ENCODE measurements at places on chromosomes 12 and 14.
A peak's percentile ranks its signal among the peaks of the same experiment; 100 is the strongest.

DNA sequence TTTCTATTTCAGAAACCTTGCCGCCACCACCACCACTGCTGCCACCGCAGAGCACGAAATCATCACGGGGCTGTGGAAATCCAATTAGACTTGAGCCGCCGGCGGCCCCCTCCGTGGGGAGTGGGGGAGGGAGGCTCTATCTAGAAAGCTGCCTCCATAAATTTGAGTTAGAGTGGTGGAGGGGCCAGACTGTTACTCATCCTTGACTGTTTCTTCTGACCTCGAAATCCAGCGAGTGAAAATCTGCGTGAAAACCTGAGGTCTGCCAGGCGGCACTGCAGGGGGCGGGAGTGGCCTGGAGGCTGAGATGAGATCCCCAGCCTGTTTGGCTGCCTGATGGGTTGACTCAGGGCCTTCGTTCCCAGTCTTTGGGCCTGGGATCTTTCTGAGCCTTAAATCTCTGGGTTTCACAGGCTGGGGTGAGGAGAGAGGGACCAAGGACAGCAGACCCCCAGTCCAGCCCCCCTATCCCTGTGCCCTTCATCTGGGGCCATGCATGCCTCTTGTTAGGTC, 29.9 kb downstream of the TSPAN9 start:
- no peak for DNase-seq

DNA sequence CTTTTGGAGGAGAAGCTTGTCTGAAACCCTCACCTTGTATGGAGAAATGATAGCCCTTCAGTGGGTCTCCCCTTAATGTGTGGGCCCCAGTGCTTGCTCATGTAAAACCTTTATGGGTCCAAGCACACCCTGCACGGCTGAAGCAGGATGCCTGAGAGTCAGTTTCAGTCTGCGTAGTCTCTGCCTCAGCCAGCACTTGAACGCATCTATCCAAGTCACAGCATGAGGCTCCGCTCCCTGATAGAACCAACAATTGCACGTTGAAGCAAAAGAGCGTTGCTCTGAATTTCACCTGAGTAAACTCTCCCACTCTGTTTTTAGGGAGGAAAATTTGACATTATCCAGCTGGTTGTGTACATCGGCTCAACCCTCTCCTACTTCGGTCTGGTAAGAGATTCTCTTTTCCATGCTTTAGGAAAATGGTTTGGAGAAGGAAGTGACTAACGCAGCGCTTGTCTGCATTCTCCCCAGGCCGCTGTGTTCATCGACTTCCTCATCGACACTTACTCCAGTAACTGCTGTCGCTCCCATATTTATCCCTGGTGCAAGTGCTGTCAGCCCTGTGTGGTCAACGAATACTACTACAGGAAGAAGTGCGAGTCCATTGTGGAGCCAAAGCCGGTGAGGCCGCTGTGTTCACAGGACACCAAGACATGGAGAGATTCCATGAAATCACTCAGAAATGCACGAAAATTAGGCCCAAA, 33.0 kb upstream of the P2RX4 start:
- no peak for DNase-seq

DNA sequence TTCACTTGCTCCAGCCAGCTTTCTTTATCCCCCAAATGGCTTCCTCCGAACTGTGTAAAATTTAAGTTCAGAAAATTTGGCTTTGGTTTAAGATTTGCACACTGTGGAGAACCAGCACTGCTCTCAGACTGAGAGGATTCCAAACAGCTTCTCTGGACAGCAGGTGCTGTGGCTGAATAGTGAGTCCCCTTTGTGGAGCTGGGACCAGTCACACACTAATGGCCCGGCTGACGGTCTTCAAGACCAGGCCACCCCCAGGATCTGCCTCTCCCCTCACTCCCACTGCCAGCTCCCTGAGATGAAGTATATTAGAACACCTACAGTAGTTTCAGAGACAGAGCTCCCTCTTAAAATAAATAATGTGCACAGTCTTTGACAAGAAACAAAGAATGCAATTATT, 267.3 kb downstream of the BCAT1 start:
- DNase-seq: no peak

DNA sequence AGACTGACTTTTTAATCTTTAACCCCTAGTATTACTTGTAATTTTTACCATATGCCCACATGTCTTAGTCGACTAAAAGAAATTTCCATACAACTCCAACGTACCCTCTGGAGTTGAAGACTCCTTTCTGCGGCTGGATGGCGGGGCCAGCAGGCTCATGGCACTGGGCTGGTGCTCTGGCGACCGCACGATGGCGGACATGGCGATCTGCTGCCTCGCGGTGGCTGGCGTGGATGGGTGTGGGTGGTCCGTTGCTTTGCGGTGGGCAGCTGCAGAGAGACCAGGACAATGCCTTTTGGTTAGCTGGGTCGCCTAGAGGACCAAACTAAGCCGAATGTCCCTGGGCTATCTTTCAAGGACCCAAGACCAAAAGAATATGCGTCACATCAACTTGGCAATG, 50.2 kb downstream of the PRKAB1 start:
- no peak for DNase-seq

- peak; percentile 12 for DNase-seq
Observed at GRCh38 chr14:35879654-35880249, 53.6 kb downstream of the BRMS1L start.

DNA sequence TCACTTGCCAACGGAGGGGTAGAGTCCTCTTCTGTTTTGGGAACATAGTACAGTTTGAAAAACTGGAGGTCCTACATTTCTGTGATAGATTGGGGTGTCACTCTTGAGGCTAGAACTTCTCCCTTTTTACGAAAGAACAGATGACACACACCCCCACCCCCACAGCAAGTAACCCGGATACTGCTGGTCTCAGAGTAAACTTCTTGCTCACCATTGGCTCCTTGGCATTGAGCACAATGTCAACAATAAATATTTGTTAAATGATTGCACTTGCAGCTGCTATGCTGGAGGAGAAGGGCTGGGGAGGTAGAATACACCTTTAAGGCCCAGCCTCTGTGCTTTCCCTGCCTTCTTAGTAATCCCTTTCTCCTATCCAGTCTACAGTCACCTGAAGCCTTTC, 149.8 kb downstream of the TGFB3 start:
- DNase-seq: no peak

GRCh38 chr14:90235179-90235976, 21.0 kb upstream of the PSMC1 start:
- DNase-seq: peak; percentile 54

DNA sequence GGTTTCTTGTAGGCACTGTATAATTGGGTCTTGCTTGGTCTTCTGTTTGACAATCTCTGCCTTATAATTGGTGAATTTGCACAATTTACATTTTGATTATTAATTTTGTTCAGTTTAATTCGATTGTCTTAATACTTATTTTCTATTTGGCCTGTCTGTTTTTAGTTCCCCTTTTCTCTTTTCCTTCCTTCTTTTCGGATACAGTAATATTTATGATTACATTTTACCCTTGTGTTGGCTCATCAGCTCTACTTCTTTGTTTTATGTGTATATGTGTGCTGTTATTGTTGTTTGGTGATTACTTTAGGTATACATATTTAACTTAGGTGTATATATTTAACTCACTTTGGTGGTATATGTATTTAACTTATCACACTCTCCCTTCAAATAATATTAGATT, 12.8 kb upstream of the BEGAIN start:
- no peak for DNase-seq

DNA sequence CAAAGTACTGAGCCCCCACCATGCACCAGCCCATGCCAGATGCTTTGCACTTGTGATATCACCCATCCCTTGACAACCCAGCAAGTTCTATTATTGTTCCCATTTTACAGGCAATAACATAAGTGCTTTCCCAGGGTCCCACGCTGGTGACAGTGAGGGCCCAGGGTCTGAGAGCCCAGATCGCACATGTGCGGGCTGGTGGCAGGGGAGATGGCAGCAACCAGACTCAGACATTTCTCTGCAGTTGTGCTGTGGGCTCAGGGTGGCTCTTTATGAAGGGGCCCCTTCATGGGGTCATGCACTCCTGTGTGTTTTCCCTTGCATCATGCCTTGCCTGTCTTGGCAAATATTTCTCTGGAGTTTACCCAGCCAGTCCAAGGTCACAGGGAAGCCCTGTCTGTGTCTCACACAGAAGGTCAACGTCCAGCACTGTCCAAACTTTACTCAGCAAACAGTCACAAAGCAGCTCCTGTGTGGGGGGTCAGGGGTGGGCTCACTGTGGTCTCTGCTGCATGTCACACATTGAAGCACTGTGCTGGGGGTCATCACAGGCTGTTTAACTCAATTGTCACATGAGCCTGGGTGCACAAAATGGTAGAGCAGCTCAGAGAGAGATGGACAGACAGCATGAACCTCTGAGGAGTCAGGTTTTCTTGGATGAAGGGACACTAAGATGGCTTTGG, 12.7 kb downstream of the SERPINA5 start:
- no peak for DNase-seq

GRCh38 chr14:69226178-69226577, 33.8 kb upstream of the GALNT16 start:
- DNase-seq: no peak

GRCh38 chr12:114656906-114657596, 26.9 kb downstream of the TBX3 start:
- DNase-seq: no peak

- DNase-seq: no peak
Observed at GRCh38 chr14:103404032-103404918, 19.1 kb downstream of the MARK3 start.

GRCh38 chr12:14665354-14666348, 30.7 kb downstream of the GUCY2C start:
- no peak for DNase-seq

DNA sequence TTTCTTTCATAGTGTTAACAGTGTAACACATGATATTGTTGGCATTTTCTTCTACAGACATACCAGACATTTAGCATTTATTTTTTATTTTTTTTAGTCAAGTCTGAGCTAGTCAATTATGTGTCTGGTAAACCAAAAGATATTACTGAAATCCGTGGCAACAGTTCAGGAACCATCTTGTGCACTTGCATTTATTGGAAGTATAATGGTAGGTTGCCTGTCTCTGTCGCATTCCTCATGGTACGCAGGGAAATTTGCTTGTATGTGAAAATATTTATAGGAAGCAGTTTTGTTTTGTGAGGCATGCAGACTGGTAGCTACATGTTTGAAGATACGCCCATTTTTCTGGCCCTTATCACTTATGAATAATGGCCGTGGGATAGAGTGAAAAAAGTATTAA, 186.1 kb upstream of the SLC38A2 start:
- no peak for DNase-seq

DNA sequence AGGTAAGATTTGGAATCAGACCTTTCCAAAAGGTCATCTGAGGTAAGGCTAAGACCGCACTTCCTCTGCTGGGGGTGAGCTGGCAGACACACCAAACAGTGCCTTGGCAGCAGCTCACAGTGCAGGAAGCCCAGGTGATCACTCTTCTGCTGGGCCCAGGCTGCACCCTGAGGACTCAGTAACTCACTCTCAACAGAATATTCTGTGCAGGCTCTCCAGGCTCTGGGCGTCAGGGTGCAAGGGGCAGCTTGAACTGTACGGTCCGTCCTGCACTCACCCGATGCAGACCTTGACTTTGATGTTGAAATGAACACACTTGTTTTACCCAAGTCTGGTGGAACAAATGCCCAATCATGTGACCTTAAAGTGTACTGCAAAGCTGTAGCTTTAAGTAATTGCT, 6.0 kb downstream of the ALKBH2 start:
- DNase-seq: no peak

DNA sequence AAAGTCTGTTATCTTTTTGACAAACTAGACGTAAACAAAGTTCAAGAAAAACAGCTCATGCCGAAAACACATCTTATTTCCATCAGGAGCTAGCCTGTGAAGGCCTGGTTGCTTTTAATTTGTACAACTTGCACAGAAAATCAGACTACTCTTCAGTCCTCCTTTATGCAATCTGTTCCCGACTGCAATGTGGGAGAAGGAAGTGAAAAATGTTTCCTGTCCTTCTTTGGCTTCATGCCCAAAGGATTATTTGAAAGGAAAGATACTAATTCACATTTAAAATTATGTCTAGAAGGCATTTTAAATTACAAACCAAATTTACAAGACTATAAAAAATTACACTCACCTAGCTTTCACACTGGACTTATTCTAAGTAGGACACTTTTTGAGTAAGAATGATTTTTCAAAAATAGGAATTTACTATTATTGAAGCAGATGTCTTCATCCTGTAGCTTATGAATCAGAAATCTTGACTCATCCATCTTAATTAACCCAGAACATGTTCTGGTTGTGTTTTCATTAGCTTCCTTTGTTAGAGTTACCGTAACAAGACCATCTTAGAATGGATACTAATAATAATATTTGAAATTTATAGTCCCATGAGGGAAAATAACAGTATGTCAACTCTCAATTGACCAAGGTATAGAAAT, 272.6 kb downstream of the PRKD1 start:
- no peak for DNase-seq

DNA sequence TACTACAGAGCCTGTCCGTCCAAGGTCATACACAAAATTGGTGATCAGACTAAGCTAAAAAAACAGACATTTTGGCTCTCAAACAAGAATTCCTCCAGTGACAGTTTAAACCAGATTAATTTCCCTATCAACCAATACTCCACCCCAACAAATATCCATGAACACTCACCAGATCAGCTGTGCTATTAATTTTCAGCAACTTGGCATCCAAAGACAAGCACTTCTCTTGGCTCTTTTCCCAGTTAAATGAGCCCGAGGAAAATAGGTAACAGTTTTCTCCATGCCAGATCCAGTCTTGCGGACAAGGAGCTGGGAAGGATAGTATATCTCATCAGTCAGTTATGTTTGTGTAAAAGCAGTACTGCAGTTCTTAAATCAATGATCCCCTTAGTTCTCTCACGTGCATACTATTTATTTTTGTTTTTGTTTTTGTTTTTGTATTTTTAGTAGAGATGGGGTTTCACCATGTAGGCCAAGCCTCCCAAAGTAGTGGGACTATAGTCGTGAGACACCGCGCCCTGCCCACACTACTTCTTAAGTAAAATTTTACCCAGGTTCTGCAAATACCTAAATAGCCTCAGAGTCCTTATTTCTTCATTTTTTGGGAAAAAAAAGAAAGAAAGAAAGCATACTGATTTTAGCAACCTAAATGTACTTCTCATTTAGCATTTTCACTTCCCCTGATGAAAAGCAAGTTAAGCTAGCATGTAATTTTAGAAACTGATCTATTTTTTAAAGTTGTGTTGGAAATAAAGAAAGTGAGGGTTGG, 11.1 kb downstream of the OLR1 start:
- DNase-seq: no peak

GRCh38 chr14:103509864-103510723, 12.5 kb downstream of the CKB start:
- DNase-seq: no peak

GRCh38 chr12:78118036-78118435, 287.3 kb downstream of the NAV3 start:
- no peak for DNase-seq

GRCh38 chr12:41819948-41820347, 324.7 kb downstream of the GXYLT1 start:
- no peak for DNase-seq

GRCh38 chr12:26869908-26870459, 37.0 kb upstream of the ITPR2 start:
- DNase-seq: no peak

DNA sequence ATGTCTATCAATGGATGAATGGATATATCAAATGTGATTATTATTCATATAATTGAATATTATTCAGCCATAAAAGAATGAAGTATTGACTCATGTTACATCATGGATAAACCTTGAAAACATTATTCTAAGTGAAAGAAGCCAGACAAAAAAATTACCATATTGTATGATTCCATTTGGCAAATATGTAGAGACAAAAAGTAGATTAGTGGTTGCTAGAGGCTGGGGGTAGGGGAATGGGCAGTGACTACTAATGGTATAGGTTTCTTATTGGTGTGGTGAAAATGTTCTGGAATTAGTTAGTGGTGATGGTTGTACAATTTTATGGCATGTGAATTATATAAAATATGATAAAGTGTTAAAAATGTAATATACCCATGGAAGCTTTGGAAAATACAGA, 31.8 kb upstream of the GNS start:
- no peak for DNase-seq
